Activated T-cell treated with anti-CD3 and anti-CD28 coated beads, Interleukin-2, amount 50 U/mL, for 24 hours (primary cell): ENCODE measurements at places on chromosomes 3 and 15.

- DNase-seq, result no peak
These were observed 597.6 kb downstream of the AGBL1 start for GRCh38 chr15:86677278-86677677.

- no peak for DNase-seq
These were observed 14.2 kb downstream of the PDIA5 start for GRCh38 chr3:123080864-123081562.

DNA sequence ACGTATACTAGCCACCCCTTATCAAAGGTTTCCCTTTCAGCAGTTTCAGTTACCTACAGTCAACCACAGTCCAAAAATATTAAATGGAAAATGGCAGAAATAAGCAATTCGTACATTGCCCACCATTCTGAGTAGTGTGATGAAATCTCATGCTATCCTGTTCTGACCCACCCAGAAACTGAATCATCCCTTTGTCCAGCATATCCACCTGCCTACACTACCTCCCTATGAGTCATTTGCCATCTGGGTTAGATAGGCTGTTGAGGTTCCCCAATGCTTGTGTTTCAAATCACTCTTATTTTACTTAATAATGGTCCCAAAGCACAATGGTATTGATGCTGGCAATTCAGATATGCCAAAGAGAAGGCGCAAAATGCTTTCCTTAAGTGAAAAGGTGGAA is 15.3 kb upstream of the PHC3 start:
- no peak for DNase-seq

DNA sequence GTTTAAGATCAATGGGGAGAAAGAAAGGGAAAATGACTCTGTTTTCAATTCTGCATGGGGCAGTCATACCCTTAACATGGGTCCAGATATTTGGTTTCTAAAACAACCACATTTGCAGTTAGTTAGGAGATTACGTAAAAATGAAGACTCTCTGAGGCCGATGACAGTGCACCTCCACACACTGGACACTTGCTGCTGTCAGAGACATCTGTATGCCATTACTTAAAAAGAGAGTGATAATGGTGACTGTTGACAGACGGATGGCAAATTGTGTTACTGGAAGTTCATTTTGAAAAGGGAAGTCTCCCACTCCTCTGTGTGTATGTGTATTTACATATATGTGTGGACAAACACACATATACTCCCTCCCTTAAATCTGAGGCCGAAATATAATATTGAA is 304.5 kb upstream of the SEMA6D start:
- no peak for DNase-seq

DNA sequence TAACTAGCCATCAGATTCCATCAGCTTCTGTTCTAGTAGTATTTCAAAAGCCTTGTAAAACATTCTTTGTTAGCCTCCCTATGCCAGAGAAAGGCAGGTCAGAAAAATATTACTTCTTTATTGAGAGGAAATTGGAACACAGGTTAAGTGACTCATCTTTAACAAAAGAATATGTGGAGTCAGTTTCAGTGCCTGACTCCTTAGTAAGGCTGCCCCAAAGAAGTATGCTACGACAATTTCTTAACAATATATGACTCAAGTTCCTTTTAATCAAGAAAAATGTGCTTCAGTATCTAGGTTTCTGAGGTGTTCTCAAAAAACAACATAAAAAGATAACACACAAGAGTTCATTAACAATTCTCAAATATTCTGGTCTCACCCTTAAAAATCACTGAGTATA is 139.2 kb downstream of the VPS13C start:
- no peak for DNase-seq

DNA sequence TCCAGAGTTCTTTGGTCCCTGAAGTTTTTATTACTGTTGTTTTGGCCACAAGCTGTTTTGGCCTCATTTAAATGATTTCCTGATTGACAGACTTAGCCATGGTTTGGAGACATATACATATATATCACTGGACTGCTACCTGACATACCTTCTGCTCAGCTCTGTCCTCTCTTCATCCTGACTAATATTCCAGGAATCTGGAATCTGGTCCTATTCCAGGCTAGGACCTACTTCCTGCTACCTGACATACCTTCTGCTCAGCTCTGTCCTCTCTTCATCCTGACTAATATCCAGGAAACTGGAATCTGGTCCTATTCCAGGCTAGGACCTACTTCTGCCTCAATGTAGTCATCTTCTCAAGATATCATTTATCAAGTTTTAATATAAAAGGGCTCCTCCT is 724.4 kb upstream of the ROBO1 start:
- DNase-seq, result no peak

DNA sequence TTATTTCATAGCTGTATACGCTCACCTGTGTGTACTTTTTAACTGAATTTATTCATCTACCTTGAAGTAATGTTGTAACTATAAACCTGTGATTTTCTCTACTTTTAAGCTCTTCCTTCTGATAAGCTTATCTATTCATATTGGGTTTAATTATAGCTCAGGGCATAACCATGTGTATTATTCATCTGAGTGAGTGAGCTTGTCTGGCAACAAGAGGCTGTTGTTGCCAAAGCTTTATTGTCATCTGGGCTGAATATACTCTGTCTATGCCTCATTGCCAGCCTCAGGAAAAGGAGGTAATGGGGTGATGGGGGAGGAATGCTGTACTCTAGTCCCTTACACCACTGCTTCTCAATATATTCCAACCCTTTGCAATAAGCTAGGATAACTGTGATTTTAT is 292.4 kb downstream of the UBE2E2 start:
- no peak for DNase-seq

GRCh38 chr3:174986685-174987084 is 127.6 kb downstream of the NAALADL2 start:
- DNase-seq, result no peak
